ENCODE measurements at places on chromosomes 2 and 18.

- DNase-seq = no peak
Measured at GRCh38 chr2:210528716-210529115, 27.7 kb upstream of the CPS1 start.

- DNase-seq = peak; percentile 24
Measured at GRCh38 chr2:125745514-125745913, 910.4 kb upstream of the GYPC start.

GRCh38 chr2:223439786-223440185 lies 162.4 kb downstream of the SCG2 start:
- DNase-seq = no peak

DNA sequence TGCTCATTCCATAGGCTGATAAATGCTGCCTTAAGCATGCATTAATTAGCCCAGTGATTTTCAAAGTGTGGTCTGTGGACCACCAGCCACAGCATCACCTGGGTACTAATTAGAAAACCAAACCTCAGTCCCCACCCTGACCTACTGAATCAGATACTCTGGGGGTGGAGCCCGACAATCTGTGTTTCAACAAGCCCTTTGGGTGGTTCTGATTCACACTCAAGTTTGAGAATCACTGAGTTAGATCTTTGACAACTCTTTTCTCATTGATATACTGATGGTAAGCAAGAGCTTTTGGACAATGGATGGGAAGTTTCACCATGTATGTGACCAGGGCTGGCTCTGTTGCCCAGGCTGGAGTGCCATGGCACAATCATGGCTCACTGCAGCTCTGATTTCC lies 95.9 kb downstream of the ZCCHC2 start:
- DNase-seq = no peak

- no peak for DNase-seq
Measured at GRCh38 chr2:145203891-145204290, 684.0 kb upstream of the ZEB2 start.

DNA sequence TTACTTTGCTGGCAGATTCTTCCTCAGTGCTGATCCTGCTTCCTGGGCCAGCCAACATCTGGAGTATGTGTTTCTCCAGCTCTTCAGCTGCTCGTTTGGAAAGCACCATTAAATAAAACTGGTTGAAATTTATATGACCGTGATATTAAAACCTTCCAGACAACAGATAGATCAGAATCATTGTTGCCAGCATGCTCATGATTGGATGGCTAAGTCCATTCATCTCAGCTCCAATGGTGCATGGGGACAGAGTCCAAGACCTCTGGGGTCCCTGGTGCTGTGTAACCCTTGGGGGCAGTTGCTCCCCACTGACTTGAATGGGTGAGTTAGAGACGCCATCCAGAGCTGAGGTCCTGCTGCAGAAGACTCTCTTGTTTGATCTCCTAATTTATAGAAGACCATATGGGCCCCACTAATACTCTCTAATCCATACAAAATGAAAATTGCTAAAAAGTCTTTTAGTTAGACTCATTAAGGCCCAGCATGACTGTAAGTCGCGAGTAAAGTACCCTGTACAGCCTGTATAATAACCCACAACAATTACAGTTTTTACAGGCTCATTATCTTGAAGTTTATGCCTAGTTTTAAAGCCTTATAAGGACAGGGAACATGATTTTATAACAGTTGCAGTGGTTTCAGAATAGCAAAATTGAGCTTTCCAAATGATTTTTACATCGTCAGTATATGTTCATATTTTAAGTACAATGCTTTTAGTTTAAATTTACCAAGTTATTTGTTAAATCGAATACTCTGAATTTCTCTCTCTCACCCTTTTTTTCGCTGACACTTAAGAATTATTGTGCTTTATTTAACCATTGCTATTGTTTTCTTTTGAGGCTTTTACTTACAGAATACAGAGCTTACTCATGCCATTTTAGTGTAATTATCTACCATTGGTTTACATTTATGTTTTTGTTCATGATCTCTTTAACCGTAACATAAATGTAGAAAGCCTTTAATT lies 60.0 kb downstream of the CABLES1 start:
- no peak for DNase-seq

All from hematopoietic multipotent progenitor cell treated with erythropoietin and hydrocortisone succinate and interleukin-3 and kit ligand, for 6 days (in vitro differentiated cells).